ENCODE measurements at places on chromosomes 6 and 20.

DNA sequence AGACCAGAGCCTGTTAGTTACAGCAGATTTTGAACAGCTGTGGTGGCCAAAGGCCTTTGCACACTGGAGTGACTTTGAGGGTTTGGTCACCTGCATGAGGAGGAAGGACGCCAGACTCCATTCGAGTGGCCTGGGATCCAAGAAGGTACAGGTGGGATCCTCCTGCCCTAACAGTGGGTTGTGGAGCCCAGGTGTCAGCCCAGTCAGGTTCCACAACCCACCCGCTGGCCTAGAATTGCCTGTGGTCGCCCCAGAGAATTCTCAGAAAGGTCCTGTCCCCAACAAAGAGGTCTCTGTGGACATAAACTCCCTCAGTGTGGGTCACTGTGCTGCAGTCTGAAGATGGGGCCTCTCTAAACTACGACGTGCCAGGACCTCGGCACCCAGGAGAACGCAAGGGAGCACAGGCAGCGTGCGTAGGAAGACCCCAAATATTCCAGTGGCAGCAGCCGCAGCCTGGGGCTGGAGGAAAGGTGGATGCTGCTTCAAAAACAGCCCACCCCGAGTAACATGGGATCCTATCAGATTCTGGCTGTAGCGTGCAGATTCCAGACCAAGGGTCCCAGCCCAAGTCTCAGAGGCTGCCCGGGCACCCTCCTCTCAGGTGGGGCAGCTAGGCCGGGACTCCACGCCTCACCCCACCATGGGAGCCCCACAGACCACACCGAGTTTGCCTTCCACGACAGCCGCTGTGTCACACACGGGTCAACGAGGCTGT lies 16.0 kb downstream of the ACSS1 start:
- no peak for DNase-seq

DNA sequence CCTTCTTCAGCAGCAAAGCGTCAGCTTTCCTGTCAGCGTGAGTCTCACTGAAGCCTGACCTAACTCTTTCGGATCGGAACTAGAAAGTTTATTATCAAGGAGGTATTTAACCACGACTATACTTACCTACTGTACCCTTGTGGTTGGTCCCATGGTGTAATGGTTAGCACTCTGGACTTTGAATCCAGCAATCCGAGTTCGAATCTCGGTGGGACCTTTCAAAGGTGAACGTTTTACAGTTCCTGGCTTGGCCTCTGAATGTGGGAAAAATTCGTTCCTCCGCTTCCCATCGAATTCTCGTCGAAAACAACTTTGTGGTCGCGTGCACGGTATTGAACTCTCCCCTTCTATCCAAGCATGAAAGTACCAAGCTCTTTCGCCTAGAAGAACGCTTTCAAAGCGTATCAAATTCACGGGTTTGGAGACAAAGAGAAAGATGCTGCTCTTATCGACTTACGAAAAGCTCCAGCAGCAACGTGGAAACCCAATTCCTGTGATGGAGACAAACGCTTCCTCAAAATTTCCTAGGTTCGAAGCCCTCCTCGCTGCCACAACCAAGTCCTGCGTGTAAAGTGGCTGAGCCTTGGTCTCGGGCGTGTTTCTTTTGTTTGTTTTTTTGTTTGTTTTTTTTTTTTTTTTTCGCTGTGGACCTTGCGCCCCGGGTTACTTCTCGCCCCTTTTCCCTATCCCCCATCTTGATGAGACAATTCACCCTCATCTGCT lies 63.7 kb downstream of the GPX5 start:
- DNase-seq = no peak

- no peak for DNase-seq
These were observed 204.4 kb downstream of the SAMD5 start for GRCh38 chr6:147712841-147713240.

DNA sequence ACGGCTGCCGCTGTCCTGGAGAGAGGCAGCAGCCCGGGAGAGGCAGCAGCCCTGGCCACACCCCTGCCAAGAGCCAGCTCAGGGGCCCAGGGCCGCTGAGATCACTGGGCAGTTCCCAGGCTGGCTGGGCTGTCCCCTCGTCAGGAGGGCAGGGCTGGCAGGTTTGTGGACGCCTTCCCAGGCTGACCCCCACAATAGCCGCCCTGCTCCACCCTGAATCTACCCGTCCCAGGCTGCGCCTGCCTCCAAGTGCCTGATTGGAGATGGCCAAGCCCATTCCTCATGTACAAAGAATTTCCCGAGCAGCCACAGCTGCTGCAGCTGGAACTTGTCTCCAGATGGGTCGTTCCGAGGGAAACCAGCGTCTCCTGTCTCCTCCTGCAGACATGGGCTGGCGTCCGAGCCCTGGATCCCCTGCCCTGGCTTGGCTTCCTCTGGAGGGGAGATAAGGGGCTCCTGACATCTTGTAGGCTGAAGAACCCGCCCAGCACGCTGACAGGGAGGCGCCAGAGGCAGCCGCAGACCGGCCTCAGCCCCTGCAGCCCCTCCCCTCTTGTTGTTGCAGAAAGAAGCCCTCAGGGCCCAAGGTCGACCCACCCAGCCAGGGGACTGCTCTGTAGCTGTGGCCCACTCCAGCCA lies 9.4 kb upstream of the GATA5 start:
- DNase-seq = no peak

DNA sequence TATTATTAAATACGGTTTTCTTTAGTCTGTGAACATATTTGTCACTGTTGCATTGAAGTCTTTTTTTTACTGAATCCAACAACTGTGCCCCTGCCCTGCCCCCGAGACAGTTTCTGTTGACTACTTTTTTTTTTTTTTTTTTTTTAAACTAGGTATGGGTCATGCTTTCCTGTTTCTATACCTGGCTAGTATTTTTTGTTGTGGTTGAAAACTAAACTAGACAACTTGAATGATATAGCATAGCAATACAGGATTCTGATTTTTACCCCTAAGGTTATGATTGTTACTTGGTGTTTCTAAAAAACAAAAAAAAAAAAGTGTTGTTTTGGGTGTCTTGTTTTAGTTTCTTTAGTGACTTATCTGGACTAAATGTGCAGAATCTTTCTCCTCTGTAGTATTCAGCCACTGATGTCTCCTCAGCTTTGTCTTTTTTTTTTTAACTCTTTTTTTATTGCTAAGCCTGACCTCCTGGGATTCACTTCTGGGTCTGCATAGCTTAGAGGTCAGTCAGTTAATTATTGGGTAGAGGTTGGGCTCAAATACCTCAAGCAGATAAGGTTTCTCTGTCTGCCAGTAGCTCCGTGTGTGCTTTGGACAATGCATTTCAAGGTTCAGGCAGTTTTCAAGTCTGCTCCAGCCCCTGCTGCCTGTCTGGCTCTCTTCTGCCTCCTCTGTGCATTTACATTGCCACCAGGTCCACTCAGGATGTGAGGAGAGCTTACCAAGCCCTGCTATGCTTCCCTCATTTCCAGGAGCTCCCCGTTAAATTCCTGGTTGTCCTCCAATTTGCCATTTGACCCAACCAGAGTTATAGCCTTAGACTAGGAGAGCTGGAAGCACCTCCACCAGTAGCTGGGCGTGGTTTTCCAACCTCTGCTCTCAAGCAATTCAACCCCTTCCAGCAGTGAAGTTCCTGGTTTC lies 91.4 kb downstream of the SYNDIG1 start:
- DNase-seq = no peak

GRCh38 chr6:3569816-3570215 lies 113.0 kb upstream of the SLC22A23 start:
- DNase-seq = no peak

- DNase-seq = no peak
These were observed 103.0 kb upstream of the SYNDIG1 start for GRCh38 chr20:24366336-24367004.

- DNase-seq = no peak
These were observed 754.6 kb upstream of the MAP3K7 start for GRCh38 chr6:91341473-91341872.

GRCh38 chr6:144725736-144726522 lies 440.8 kb downstream of the UTRN start:
- DNase-seq = peak; percentile 21

- DNase-seq = no peak
These were observed 116.2 kb downstream of the RTN4IP1 start for GRCh38 chr6:106512968-106513574.

DNA sequence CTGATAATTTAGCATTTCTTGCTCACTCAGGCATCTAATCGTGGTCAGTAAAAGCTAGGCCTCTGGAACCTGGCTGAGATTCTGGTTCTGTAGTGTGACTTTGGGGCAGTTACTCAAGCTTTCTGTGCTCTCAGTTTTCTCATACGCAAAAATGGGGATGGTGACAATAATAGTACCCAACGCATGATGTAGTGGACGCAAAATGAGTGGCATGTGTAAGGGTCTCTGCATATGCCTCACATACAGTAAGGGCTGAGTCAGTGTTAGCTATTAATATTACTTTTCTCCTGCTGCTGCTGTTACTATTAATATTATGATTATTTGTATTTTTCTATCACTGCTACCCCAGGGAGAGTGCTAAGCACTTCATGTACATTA lies 686 bp downstream of the GINS1 start:
- DNase-seq = no peak

DNA sequence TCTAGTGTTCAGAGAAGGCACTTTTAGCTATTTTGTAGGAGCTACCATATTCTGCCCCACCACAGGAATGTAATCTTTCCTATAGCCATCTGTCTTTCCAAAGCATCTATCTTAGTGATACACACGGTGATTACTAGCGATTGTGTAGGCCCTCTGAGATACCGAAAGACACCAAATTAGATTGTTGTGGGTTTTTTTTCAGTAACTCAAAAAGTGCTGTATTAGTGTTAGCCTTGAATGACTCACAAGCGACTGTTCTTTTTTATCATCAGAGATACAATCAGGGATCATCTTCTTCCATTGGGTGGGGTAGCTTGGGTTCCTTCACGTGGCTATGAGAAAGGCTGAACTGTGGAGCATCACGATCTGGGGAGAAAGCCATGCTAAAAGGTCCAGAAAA lies 160.2 kb downstream of the MTFR2 start:
- DNase-seq = no peak

DNA sequence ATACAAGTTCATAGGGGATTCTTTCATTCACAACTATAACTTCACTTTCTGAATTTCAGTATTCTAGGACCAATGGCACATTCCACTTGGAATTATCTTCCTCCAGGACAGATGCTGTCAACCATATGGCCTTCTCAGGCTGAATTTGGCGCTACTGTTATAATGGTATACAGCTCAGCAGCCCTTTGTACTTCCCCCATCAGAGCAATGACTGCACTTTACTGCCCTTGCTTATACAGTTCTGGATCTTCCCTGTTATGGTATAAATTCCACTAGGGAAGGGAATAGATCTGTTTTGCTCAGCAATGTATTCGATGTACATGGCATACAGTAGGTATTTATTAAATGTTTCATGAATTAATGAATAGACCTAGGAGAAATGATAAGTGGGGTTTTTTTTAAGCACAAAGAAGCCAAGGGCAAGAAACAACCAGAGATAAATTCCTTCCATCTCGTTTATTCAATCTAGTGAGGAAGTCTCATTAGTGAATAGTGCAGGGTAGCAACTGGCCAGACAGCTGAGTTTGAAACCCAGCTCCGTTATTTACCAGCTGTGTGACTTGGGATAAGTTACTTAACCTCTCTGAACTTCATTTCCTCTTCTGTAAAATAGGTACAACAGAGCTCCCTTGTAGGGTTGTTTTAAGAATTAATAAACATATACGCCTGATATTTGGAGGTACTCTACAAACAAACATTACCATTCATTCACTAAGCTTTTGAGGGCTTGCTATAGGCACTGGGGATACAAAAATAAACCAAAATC lies 97.1 kb upstream of the PRDM1 start:
- no peak for DNase-seq

DNA sequence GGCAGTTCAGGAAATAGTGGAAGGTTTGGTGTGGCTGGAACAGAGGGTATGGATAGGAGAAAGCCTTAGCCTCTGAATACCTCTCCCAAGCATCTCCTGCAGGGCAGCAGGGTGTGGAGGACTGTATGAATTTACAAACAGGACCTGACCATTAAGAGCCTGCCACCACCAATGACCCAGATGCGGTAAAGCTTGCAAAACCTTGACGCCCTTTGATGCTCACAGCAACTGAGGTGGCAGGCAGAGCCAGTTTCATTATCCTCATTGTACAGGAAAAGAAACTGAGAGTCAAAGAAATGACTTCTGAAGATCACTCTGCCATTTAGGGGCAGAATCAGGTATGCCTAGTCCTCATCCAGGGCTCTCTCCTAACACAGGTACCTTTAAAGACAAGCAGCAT lies 2.4 kb downstream of the HM13 start:
- no peak for DNase-seq

- DNase-seq = no peak
These were observed 65.4 kb downstream of the GPR6 start for GRCh38 chr6:110043366-110043994.

- peak; percentile 61 for DNase-seq
These were observed 55.6 kb upstream of the CARMIL1 start for GRCh38 chr6:25223490-25223991.

- no peak for DNase-seq
These were observed 165.1 kb downstream of the CDKAL1 start for GRCh38 chr6:20699402-20699801.

- DNase-seq = no peak
These were observed 79.8 kb downstream of the PSMB1 start for GRCh38 chr6:170473301-170473717.

- no peak for DNase-seq
These were observed 19.9 kb upstream of the DEK start for GRCh38 chr6:18284261-18284660.

DNA sequence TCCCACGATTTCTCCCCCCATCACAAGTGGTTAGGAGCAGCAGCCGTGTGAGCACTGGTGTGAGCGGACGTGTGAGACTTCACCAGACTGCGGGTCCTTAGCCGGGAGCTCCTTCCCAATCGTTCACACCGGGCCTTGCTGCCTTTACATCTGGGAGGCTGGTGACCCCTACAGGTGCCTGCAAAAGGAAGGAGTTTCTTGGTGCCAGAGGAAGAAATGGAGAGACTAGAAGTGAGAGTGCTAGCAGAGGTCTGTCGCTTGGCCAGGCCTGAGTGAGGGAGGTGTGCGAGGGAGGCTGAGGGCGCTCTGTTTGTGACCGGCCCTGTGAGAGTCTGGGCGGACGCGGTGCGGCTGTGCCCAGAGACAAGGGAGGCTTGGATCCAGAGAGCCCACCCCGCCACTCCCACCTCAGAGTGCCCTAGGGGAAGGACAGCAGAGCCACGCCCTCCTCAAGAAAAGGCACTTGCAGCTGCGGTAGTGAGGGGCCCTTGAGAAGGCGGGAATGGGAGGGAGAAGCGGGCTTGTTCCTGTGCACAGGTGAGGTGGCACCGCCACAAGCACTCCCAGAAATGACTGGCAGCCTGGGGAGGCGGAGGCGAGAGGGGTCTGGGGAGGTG lies 10.0 kb upstream of the ARMC2 start:
- DNase-seq = no peak

- no peak for DNase-seq
These were observed 315.4 kb upstream of the SASH1 start for GRCh38 chr6:148027201-148027600.

- DNase-seq = peak; percentile 70
These were observed 65.2 kb downstream of the RIPOR3 start for GRCh38 chr20:50625986-50626677.

- DNase-seq = no peak
These were observed 47.4 kb downstream of the PKIB start for GRCh38 chr6:122657601-122658000.

- DNase-seq = no peak
These were observed 131.7 kb upstream of the PHACTR1 start for GRCh38 chr6:12584631-12585405.

GRCh38 chr6:143410859-143411270 lies 39.6 kb downstream of the ADAT2 start:
- no peak for DNase-seq
